Activated T-cell treated with anti-CD3 and anti-CD28 coated beads, Interleukin-2, amount 50 U/mL, for 48 hours (primary cell): ENCODE measurements at places on chromosomes 6 and 20.

DNA sequence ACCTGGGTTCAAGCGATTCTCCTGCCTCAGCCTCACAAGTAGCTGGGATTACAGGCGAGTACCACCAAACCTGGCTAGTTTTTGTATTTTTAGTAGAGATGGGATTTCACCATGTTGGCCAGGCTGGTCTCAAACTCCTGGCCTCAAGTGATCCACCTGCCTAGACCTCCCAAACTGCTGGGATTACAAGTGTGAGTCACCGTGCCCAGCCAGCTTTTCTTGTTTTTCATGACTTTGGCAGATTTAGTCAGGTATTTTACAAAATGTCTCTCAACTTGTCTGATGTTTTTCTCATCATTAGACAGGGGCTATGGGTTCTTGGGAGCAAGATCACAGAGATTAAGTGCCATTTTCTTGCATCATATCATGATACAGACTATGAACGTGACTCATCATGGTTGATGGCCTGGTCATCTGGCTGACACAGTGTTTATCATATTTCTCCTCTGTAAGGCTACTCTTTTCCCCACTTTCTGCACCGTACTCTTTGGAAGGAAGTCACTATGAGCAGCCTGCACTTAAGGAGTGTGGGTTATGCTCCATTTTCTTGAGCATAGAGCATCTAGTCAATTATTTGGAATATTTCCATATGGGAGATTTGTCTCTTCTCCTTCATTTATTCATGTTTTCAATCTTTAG lies 67.8 kb downstream of the RNF182 start:
- DNase-seq, result no peak

- peak; percentile 62 for DNase-seq
Measured at GRCh38 chr6:28383235-28384142, 16.1 kb downstream of the ZSCAN12 start.

DNA sequence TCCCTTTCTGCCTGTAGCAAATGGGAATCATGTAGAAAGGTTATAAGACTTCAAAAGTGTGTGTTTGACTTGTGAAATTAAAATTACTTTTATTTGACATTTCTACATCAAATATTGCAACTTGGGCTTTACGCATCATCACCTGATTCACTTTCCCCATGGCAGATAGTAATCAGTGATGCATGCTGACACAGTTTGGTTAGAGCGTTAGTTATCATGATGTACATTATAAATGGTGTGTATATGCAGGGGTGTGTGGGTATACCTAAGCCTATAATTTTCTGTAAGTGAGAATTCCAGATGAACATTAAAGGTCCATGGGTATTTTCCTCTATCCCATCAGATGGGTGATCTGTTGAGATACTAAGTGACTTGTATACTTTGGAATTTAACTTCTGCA lies 141.5 kb downstream of the KLHL32 start:
- no peak for DNase-seq

DNA sequence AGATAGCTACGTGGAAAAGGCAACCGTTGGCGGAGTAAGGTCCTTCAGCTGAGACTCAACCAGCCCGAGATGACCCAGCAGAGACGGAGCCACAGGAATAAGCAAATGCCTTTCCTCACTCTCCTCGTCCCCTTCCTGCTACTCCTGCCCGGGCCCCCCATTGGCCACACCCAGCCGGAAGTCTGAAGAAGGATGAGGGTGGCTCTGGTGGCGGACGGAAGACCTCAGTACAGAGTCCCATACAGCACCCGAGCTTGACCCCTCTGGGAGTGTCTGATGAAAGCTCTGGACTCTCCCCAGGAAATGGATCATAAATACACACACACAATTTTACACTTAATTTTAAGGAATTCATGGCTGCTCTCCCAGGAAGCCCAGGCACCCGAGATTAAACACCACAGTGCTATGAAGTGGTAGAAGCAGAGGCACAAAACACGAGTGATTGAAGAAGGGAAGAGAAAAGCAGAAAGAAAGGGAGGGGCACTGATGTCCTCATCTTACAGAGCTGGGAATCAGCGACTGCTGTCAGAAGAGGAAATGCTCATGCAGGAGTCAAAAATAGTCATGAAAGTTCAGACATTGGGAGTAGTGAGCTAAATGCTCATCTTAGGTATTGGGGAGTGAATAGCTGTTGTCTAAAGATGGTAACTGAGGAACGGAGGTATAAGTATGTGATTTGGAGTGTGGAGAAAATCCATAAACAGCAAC lies 125.6 kb downstream of the BANF2 start:
- no peak for DNase-seq

DNA sequence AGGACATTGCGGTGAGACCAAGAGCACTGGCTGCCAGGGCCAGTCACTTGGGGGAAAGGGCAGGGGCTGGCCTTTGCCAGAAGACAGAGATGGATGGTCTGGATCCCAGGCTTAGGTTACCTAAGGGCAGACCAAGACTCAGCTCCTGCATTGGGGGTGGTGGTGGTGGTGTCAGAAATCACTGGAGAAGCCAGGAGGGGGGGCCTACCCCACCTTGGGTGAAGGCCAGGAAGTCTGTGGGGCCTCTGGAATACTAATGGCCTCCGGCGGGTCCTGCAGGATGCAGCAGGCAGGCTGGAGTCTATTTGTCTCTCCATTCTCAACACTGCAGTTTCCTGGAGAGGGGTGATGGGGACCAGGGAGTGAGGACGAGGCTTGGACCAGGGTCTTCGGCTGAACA lies 32.8 kb downstream of the CD40 start:
- DNase-seq, result no peak

DNA sequence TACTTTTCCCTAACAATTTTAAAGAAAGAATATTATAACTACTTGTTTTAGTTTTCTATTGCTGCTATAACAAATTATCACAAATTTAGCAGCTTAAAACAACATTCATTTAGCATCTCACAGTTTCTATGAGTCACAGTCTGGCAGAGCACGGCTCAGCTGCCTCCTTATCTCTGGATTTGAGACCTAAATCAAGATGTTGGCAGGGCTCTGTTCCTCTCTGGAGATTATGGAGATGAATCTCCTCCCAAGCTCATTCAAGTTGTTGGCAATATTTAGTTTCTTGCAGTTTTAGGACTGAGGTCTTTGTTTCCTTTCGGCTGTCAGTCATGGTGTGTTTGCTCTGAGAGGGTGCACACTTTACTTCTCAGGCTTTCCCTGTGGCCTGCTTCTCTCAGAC lies 1065.8 kb upstream of the EYS start:
- no peak for DNase-seq

DNA sequence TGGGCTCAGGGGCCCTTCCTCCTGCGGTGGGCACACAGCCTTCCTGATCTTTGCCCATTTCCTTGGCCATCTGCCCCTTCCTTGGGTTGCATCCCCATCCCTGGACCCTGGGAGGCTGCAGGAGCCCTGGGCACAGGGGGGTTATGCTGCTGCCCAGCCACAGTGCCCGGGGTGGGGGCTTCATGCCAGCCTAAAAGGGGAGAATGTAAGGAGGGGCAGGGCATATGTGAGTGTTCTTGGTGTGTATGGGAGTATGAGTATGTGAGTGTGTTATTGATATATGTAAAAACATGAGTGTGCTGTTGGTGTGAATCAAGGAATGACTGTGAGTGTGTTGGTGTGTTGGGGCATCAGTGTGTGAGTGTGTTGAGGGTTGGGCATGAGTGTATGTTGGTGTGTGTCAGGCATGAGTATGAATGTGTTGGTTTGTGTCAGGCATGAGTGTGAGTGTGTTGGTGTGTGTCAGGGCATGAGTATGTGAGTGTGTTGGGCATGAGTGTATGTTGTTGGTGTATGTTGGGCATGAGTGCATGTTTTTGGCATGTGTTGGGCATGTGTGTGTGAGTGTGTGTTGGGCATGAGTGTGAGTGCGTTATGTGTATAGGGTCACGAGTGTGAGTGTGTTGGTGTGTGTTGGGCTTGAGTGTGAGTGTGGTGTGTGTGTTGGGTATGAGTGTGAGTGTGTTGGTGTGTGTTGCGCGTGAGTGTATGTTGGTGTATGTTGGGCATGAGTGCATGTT lies 14.7 kb upstream of the CST8 start:
- DNase-seq, result no peak

DNA sequence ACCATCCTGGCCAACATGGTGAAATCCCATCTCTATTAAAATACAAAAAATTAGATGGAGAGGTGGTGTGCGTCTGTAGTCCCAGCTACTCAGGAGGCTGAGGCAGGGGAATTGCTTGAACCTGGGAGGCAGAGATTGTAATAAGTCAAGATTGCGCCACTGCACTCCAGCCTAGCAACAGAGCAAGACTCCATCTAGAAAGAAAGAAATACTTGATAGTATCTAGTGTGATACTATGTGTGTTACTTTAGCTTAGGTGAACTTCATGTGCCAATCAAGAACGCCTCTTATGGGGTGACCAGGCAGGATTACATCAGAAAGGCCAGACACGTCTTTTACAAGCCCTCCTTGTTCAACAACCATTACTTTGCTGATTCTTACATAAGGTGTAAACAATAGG lies 107.1 kb downstream of the TMEM170B start:
- no peak for DNase-seq

- DNase-seq, result no peak
Measured at GRCh38 chr6:129635396-129636130, 74.4 kb downstream of the ARHGAP18 start.

DNA sequence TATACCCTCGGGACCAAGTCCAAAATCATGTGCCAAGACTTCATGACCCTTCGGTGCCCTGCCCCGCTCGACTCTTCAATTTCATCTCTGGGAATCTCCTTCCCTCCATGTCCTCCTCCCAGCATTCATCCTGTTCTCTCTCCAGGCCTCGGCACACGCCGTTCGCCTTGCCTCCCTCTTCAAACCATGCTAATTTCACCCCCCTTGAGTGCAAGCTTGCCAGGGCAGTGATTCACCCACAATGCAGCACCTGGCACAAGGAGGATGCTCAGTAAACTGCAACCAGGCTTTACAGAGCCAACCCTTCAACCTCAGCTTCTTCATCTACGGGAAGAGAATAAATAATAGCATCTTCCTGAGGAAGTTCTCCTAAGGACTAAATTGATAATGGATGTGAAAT lies 4.1 kb downstream of the KCNS1 start:
- DNase-seq, result no peak

GRCh38 chr6:148271711-148272439 lies 70.8 kb upstream of the SASH1 start:
- DNase-seq, result no peak

GRCh38 chr20:8306937-8307336 lies 174.9 kb downstream of the PLCB1 start:
- no peak for DNase-seq

- no peak for DNase-seq
Measured at GRCh38 chr6:43215066-43215465, 14.2 kb downstream of the DNPH1 start.

DNA sequence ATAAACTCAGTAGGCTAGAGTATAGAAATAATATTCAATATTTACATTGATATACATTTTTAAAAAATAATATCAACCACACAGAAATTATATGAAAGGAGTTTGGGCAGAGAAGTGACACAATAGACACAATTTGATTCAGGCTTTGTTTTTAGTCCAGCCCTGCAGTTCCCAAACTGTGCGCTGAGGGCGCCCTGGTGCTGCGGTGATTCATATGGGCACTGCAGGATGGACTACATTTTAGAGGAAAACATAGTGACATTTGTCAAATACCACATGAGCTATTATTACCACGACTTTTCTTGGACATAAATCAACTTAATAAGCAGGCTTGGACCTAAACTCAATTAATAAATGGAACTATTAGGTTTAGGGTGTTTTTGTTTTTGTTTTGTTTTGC lies 364.3 kb upstream of the ID4 start:
- peak; percentile 18 for DNase-seq

DNA sequence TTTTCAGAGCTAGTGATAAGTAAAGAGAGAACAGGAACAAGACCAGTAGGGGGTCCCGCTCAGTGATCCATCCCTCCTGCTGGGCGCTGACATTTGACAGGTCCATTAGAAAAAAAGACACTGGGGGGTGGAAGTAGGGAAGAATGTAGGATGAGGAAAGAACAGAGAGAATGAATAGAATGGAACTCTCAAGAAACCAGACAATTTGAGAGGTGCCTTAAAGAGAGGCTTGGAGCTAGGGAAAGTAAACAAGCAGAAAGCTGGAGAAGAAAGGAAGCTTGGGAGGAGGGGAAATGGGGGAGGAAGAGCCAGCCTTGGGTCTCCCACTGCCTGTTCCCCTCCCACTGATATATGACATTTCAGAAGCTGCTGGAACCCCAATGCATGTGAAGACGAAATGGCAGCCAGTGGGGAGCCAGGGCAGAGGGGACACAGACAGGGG lies 8.4 kb downstream of the GABBR1 start:
- no peak for DNase-seq

DNA sequence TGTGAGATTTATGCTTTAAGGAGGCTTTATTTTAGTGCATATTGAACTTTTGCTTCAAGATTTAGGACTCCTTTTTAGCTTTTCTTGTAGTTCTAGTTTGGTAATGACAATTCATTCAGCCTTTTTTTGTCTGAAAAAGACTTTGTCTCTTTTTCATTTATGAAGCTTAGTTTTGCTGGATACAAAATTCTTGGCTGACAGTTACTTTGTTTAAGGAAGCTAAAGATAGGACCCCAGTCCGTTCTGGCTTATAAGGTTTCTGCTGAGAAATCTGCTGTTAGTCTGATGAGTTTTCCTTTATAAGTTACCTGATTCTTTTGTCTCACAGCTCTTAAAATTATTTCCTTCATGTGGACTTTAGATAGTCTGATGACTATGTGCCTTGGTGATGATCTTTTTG lies 142.8 kb upstream of the B3GAT2 start:
- no peak for DNase-seq

DNA sequence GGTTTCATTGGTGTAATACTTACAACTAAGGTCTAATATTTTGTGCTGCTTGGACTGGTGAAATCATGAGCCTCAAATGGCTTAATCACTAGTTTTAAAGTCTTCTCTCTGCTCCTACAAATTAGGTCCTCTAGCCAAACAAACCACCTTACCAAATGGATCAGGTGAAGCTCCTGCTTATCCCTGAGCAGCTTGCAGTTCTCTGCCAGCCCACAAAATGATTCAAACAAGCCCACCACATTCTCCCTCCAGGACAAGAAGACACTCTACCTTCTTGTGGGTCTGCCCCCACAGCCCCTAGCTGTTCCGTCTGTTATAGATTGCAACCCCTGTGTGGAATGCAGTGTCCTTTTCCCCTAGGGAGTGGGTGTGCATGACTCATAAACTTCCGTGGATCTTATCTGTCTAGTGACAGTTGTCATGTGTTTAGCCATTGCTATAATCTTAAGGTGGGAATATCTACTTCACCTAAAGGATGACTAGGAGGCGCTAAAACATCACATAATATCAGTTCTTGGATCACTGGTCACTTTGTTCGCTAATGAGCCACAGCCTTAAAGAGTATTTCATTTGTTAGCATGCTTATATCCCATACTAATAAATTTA lies 940.5 kb upstream of the MANEA start:
- DNase-seq, result no peak

DNA sequence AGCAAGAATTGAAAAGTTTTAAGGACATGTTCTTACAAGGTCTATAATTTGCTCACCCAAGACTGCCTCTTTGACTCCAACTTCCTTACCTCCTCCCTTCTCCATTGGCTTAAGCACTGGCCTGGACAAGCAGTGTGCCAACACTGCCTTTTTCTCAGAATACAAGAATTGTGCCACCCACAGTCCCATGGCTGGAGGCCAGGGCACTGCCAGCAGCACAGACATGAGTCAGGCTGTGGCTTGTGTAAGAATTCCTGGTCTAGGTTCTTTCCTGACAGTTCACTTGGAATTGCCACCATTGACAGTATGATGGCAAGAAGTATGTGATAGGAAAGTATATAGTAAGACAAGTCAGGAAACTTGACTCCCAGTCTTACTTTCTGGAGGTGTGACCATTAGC lies 202.7 kb upstream of the MARCKS start:
- no peak for DNase-seq
